ENCODE measurements at places on chromosomes 16 and 17. TPM values are rescaled to one million over a fixed set of nuclear protein-coding genes. Genes with fewer than 3 reads are reported as not detected.

Gene FKBP10
- 156 TPM for total RNA-seq

Gene PMFBP1
- under 0.01 TPM for total RNA-seq

Gene SLC2A4
- total RNA-seq: under 0.01 TPM

Gene LRRC46
- total RNA-seq: not detected

Gene CDYL2
- 3.9 TPM for total RNA-seq

Gene SNN
- total RNA-seq: 10.0 TPM

Gene CIBAR2
- total RNA-seq: 0.18 TPM

Gene PIMREG
- 19.4 TPM for total RNA-seq

Gene TRIM72
- total RNA-seq: not detected

Gene C16orf46
- under 0.01 TPM for total RNA-seq

Gene MT1A
- total RNA-seq: not detected

Gene MON1B
- 5.2 TPM for total RNA-seq

Gene GFAP
- not detected for total RNA-seq

Gene GJD3
- total RNA-seq: not detected

Gene DLX3
- not detected for total RNA-seq

Gene CMTM3
- 4.5 TPM for total RNA-seq

Gene P2RX1
- total RNA-seq: not detected

Gene CDH5
- total RNA-seq: not detected

Gene ZPBP2
- total RNA-seq: not detected

Gene TAT
- not detected for total RNA-seq

Gene TM4SF5
- total RNA-seq: not detected

Gene GCGR
- total RNA-seq: not detected

Gene SLC16A13
- under 0.01 TPM for total RNA-seq

Gene BBS2
- total RNA-seq: 31.9 TPM

Gene TRPV3
- 0.18 TPM for total RNA-seq

Gene TBC1D3
- not detected for total RNA-seq

Gene SEC14L5
- total RNA-seq: not detected

Gene SNAI3
- total RNA-seq: not detected

Gene CA7
- total RNA-seq: not detected

Gene OR3A3
- total RNA-seq: not detected
